Right renal pelvis (tissue), 4 donors: ENCODE measurements at places on chromosomes 3 and 15.

- DNase-seq = no peak
These were observed 2.1 kb downstream of the TMEM43 start for GRCh38 chr3:14126887-14127505.

- no peak for DNase-seq
These were observed 118.6 kb upstream of the NR2E3 start for GRCh38 chr15:71691458-71692417.

GRCh38 chr3:149763565-149764195 is 11.4 kb upstream of the COMMD2 start:
- no peak for DNase-seq

DNA sequence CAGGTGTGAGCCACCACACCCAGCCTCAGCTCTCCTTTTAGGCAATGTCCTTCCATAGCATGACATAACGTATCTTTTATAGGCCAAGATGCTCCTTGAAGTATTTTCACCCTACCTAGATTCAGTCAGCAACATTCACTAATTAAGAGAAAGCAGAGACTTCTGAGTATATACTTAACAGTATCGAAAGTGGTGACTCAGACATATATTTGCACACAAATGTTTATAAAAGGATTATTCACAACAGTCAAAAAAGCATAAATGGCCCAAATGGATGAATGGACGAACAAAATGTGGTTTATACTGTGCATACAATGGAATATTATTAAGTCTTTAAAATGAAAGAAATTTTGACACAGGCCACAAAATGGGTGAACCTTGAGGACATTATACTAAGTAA is 108.6 kb downstream of the ZNF385D start:
- no peak for DNase-seq

- no peak for DNase-seq
These were observed 219.8 kb downstream of the ULK4 start for GRCh38 chr3:41742121-41742520.

DNA sequence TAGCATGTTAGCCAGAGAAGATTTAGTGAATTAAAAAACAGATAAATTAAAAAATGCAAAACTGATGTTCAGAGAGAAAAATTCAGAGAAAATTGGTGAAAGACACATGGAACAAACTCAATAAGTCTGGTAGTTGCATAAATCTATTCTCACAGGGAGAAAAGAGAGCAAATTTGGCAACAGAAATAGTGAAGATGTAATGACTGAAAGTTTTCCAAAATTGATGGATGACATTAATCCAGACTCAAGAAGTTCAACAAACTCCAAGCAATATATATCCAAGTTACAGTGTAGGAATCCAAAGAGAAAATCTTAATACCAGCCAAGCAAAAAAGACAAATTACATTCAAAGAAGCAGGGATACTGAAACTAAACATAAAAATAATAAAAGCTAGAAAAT is 302.7 kb upstream of the ARPP21 start:
- no peak for DNase-seq

DNA sequence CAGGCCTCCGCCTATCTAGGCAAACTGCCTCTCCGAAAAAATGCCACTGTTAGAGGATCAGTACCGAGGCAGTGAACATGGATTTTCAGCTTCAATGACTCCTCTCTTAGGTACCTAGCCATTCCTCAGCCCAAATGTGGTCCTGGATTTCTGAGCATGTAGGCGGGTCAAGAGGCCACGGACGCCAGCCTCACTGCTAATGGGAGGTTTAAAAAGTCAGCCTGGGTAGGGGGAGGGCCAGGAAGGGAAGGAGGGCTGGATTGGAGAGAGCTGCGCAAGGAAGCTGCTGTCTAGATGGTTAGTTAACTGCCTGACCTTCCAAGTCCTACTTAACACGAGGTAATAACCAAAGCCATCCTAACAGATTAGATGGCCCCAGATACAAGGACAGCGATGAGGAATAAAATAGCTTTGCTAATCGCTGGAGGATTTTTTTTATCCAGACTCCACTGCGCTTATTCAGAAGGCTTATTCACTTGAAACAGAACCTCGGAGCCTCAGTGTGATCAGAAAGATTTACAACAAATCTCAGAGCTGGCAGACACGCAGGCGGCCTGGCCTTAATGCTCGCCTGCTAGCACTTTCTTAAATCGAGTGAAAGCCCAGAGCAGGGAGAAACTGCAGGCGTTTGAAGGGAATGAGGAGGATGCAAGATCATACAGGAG is 34.3 kb downstream of the TLE3 start:
- no peak for DNase-seq

GRCh38 chr3:161054860-161055604 is 50.1 kb downstream of the B3GALNT1 start:
- no peak for DNase-seq

- DNase-seq = no peak
These were observed 6.6 kb upstream of the RAB11A start for GRCh38 chr15:65862682-65863081.

GRCh38 chr3:10192953-10193691 is 28.4 kb downstream of the IRAK2 start:
- peak; percentile 45 for DNase-seq

DNA sequence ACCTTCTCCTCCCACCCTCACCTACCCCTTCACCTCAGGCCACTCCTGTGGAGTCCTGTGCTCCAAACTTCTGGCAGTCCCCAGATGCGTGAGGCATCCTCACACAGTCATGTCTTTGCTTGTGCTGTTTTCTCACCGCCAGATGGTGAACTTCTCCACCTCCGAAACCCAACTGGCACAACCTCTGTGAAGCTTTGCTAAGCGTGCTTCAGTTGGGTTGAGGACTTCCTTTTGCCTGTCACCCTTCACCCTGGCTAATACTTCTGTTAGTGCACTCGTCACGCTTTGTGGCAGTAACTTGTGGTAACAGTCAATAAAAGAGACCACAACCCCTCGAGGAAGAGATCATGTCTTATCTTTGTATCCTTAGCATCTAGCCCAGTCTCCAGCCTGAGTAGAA is 42.0 kb upstream of the SKOR1 start:
- DNase-seq = no peak

- no peak for DNase-seq
These were observed 181.8 kb downstream of the MAGI1 start for GRCh38 chr3:65856907-65857306.

DNA sequence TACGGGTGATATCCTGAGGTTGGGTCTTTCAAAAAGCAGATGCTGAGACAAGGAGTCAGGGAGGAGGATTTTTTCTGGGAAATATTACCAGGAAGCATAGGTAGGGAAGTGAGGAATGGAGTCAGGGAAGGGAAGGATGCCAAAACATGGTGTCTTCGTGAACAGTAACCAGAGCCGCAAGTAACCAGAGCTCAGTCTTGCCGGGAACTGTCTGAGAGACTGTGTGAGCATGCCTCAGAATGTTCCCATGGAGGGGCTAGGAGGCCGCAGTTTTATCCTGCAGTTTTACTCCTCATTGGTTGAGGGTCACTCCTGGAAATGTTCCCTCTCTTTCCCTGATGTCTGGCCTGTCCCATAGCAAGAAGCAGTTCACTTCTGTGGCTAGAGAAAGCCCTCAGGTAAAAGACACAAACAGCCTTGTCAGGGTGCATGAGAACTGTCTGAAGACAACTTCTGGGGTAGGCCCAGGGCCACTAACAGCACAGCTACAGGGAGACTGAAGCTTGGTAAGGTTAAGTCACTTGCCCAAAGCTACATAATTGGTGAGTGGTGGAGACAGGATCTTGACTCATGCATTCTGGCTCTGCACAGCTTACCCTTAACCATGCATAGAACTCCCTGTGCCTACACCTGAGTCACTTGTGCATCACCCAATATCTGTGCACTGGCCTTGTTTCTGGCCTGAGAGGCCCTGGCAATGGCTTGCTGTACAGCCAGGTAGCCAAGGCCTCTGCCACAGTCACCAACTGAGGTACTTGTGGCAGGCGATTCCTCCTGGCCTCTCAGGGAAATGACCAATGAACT is 76.3 kb upstream of the FRMD4B start:
- DNase-seq = no peak

GRCh38 chr3:189776149-189776824 is 145.1 kb downstream of the TP63 start:
- DNase-seq = no peak

DNA sequence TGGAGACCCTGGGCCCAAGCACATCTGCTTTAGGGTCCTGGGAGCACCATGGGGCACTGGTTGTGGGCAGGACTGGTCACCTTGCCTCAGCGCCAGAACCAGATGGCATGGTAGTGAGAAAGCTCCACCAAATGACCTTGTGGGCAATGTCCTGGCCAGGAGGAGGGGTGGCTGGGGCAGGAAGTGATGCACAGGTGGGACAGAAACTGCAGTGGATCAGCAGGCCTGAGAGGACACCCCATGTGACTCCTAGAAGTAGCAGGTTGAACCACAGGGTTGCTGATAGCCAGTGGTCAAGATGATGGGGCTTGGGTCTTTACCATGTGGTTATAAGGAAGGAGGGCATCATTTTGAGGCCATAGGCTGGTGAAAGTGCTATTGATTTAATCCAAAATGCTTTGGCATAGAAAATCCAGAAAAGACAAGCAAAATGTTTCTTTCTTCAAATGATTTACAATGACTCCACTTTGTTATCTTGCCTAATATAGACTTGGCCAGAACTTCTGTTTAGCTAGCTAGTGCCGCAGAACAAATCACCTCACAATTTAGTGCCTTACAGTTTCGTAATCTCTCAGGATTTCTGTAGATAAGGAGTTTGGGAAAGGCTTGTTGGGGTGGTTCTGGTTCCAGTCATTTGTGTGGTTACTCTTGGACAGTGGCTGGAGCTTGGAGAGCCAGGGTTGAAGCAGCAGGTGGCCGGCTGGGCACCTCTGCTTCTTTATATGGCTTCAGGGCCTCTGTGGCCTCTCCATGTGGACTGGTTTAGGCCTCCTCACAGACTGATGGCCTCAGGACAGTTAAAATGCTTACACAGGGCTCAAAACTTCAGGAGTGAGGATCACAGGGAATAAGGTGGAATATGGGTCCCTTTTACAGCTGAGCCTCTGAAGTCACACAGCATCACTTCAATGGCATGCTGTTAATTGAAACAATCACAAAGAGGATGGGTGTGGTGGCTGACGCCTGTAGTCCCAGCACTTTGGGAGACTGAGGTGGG is 27.5 kb downstream of the TMEM158 start:
- DNase-seq = no peak

DNA sequence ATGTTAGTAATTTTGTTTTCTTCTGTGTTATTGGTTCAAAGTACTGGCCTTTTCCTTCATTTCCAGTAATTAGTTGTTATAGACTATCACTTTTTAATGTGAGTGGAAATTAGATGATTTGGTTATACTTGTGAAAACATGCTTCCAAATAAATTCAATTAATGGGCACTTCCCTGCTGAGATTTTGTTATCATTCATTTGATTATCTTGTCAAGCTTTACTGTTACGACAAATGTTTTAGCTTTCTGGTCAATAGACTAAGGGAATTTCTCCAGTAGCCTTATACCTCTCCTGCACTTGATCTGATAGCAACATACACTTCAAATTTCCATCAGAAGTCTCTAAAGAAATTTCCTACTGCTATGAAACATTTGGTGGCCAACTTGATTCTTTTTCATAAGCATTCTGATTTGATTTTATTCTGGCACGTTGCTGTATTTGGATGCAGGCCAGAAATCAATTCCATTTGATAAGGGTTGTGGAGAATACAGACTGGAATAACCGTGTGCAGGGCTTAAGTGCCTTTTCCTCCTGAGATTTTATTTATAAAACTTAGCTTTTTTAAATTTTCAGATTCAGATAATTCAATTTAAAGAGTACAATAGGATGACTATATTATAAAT is 573.8 kb upstream of the NAALADL2 start:
- no peak for DNase-seq

GRCh38 chr3:131109156-131109555 is 82.5 kb downstream of the NEK11 start:
- DNase-seq = no peak

- no peak for DNase-seq
These were observed 498 bp upstream of the SEMA4B start for GRCh38 chr15:90200534-90201129.
